ENCODE measurements at places on chromosomes 5 and 9.

DNA sequence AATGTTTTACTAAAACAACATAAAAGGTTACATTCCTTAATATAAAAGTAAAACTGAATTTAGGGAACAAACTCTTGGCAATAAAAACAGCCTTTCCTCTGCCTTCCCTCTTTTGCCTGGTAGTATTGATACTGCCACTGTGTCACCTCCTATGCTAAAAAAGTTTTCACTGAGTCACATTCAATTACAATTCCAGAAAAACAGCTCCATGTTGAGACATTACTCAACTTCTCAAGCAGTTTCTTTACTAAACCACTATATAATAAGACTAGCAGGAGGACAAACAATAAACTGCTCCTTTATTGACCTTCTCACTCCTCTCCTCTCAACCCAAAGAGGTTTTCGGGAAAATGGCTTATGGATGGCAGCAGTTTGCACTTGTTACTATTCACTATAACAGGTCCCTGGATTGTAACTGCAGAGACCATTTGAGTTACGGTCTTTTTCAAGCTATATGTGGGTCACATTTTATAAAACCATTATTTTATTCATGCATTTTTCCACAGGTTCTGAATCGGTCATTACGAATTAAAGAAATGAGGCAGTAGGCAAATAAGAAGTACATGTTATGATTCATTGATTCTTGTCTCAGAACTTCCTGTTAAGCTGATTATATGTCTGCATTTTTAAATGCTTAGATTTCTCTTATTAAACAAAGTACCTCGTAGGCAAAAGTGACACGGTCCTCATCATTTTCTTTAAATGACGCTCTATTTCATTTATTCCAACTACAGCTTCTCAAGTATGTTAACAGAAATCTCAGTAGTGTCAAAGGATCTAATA is 2.1 kb downstream of the ZDHHC21 start:
- DNase-seq, result no peak

GRCh38 chr5:11962122-11962521 is 57.9 kb upstream of the CTNND2 start:
- DNase-seq, result no peak

- DNase-seq, result peak; percentile 39
Measured at GRCh38 chr9:134723491-134724190, 82.0 kb downstream of the COL5A1 start.

- peak; percentile 60 for DNase-seq
Measured at GRCh38 chr9:36154331-36154952, 14.7 kb upstream of the CCIN start.

GRCh38 chr9:97696803-97697601 is at the start of gene XPA:
Gene XPA, minus strand, starts transcription at chr9:97697340. Its CDS starts 48 bp downstream, at chr9:97697292.
- DNase-seq, result peak; percentile 99

DNA sequence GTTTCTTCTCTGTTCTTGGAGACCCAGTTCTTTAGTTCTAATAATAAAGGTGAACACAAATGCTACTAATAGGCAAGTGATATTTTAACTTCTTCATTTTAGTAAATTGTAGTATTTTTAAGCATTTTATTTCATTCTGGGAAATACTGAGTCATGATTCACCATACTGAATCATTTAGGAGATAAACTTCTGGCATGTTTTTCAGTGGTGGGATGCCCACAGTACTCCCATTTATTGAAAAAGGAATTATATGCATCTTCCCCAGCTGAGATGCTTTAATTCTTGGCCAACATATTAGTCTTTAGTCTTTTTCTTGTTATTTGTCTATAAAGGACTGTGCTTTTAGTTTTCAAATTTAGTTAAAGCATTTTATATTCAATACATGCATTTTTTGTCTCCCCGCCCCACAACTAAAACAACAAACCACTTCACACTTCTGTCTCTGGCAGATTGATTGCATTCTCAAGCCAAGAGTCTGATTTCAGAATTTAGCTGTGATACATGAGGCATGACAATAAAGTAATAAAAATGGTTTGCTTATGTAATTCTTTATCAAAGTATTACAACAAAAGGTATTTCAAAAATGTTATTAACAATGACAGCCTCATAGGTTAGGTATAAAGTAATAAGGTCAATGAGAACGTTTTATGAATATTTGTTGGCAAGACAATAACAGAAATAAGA is 125.2 kb upstream of the CDH18 start:
- no peak for DNase-seq

DNA sequence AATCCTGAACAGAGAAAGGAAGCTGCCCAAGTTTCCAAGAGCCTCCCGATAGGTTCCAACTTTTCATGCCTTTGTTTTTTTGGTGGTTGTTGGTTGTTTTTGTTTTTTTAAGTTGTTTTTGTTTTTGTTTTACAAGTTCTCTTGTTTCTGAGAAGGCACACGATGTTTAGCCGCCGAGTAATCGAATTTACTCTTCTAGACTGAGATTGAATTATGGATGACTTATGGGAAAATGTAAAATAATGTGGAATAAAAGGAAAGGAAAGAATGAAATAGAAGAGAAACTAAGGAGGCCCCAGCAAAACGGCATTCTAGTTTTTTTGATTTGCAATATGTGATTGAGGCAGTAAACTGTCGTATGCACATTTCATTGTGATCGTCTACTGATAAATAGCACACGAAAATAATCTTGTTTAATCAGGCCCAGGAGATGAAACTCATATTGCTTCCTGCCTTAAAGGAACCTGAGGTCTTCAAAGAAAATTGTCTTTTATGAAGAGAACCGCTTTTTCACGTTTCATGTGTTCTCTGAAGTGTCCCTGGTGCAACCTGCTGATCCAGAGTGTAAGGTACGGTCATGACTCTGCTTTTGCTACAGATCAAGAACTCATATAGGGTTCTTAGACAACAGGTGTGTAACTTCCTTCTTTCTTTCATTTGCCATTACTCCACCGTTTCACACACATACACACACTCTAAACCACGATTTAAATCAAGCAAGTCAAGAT is 1.3 kb upstream of the GNAQ start:
- DNase-seq, result no peak

GRCh38 chr5:157157293-157157891 is 8.7 kb downstream of the GARIN3 start:
- no peak for DNase-seq

DNA sequence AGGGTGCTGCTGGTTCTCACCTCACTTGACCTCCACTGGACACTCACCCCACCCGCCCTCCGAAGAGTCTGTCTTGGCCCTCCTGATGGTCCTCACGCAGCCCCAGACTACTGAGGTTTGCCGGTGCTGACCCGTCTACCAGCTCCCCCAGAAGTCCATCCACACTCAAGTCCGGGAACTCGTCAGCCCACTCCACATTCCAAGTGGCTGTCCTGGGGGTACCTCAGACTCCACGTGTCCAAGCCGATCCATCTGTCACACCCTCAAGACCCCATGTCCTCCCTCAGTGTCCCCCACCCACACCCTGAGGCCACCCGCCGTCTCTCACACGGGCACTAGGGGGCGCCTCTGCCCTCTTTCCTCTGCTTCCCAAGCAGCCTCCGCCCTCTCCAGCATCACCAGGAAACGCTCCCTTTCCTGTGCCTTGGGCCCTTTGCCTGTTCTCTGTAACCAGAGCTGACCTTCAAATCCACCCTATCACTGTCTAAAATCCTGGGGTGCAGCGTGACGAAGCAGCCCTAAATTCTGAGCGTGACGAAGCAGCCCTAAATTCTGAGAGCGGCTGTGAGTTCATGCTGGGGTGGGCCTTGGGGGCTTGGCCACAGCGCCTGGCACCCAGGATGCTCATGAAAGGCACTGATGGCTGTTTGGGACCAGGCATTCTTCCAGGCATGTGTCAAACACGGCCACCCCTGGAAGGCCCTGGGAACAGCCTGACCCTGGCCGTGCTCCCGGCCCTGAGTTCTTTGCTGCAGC is 95.7 kb downstream of the KCNT1 start:
- peak; percentile 80 for DNase-seq

DNA sequence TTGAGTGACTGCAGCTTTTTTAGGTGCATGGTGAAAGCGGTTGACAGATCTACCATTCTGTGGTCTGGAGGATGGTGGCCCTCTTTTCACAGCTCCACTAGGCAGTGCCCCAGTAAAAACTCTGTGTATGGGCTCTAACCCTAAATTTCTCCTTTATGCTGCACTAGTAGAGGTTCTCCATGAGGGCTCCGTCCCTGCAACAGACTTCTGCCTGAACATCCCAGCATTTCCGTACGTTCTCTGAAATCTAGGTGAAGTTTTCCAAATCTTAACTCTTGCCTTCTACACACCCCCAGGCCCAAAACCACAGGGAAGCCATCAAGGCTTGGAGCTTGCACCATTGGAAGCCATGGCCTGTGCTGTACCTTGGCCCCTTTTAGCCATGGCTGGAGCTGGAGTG is 1898.1 kb upstream of the NUDT12 start:
- no peak for DNase-seq

GRCh38 chr5:90169078-90169477 is 240.5 kb downstream of the CETN3 start:
- DNase-seq, result peak; percentile 70

DNA sequence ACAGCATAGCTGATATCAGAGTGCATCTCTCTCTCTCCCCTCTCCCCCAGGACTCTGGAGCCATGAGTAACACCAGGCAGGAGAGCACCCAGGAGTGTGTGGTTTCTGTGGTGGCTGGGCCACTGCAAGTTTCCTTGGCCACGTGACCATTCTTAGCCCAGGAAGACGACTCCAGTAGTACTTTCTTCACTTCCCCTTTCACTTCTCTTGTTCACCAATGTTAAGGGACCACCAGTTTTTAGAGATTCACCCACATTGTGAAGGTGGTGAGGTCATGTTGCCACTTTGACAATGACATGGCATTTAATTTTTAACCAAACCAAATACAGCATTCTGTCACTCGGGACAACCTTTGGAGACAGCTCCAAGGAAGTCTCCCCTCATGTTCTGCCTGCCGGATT is 17.9 kb upstream of the DAPK1 start:
- DNase-seq, result peak; percentile 30

- DNase-seq, result no peak
Measured at GRCh38 chr5:59158165-59158564, 575.3 kb downstream of the RAB3C start.

GRCh38 chr9:70261131-70261870 is 2.5 kb downstream of the SMC5 start:
- no peak for DNase-seq

GRCh38 chr5:22896152-22896551 is 43.0 kb upstream of the CDH12 start:
- DNase-seq, result no peak

- no peak for DNase-seq
Measured at GRCh38 chr5:112885001-112885400, 23.9 kb downstream of the SRP19 start.

GRCh38 chr9:108347463-108348188 is 508.2 kb downstream of the ACTL7B start:
- no peak for DNase-seq

- DNase-seq, result no peak
Measured at GRCh38 chr9:102507044-102507687, 488.0 kb upstream of the CYLC2 start.

GRCh38 chr5:126363658-126364057 is 59.6 kb upstream of the GRAMD2B start:
- DNase-seq, result no peak

DNA sequence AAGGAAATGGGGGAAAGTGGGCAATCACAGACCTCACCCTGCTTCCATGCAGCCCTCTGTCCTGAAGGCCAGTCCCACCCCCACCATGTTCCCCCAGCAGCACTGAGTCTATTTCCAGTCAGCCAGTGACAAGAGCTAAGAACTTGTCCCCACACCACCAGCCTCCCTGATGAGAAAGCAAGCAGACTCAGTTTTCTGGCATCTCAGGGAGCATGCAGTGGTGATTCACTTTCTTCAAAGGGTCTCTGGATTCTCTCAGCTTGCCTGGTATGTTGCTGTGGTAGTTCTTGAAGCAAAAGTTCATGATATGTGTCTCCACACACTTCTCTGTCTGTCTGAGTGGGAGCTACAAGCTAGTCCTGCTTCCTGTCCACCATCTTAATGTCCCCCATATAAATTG is 799.9 kb upstream of the TYRP1 start:
- no peak for DNase-seq

GRCh38 chr9:101453776-101454570 is 18.4 kb upstream of the ALDOB start:
- no peak for DNase-seq

GRCh38 chr9:36088020-36088419 is 48.5 kb upstream of the GLIPR2 start:
- no peak for DNase-seq

DNA sequence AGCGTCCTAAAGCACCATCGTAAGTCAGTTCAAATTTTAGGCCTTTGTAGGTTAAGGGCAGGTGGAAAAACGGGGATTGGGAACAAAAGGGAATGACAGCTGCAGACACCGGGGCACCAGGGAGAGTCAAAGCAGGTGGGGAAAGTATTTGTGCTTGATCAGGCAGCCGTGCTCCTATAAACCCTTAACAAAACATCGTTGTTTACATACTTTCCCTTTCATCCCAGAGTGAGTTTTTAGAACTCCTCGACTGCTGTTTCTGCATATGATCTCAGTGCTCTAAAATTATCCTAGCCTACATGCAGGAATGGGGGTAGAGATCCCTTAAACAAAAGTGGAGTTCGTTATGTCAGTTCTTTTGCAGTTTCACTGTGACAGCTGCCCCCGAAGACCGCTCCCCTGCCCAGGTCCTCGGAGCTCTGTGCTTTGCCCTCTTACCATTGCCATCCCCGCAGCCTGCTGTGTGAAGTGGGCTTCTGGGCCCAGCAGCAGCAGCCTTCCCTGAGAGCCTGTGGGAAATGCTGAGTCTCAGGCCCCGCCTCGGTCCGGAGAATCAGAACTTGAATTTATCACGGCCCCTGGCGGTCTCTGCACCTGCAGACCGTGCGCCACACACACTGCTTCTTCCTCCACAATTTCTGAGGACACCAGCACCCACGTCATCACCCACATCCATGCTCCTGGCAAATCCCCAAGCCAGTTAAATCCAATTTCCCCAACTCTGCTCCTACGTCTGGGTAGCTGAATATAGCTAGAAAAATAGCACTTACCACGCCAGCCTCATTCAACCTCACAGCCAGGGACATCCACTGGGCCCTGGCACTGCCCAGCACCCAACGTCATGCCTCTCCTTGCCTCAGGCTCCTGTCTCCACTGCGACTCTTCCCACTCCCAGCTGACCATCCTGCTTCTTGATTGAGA is 86.8 kb downstream of the NSUN2 start:
- DNase-seq, result no peak

GRCh38 chr9:132295181-132295580 is 59.6 kb downstream of the SETX start:
- no peak for DNase-seq

DNA sequence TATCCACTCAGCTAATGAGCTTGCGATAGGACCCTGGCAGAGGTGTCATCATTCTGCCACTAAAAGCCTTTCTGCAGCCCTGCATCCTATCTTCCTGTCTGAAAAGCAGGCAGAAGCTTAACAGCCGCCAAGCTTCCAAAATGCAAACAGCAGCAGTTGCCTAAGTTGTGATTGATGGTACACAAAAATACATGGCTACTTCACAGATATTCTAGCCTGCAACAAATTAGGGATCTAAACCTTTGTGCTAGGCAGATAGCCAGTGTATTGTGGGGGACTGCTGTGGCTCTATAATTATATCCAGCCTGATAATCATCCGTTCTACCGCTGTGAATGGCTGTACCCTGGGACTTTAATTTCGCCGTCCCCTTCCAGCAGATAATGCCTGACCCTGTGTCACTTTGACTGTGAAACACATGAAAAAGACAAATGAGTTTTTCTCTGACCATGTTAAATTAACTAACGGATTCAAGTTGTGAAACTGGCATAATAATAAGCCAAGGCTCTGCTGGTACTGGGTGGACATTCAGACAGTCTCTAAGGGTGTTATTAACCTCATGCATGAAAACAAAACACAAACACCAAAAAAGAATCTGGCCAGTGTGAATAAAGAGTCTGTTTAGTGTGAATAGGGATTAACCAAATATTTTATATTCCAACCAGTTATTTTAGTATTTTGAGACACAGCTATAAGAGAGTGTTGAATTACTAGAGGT is 45.9 kb downstream of the SEMA6A start:
- DNase-seq, result no peak

GRCh38 chr5:109956884-109957283 is 267.2 kb downstream of the MAN2A1 start:
- DNase-seq, result no peak
